CD8-positive, alpha-beta T cell (primary cell): ENCODE measurements at places on chromosomes 6 and 20.

DNA sequence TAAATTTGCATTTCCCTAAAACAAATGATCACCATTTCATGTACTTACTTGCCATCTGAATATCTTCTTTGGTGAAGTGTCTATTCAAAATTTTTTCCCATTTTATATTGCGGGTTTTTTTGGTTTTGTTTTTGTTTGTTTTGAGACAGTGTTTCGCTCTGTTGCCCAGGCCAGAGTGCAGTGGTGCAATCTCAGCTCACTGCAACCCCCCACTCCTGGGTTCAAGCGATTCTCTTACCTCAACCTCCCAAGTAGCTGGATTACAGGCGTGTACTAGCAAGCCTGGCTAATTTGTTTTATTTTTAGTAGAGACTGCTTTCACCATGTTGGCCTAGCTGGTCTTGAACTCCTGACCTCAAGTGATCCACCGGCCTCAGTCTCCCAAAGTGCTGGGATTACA lies 9.1 kb upstream of the REPS1 start:
- DNase-seq, result no peak

DNA sequence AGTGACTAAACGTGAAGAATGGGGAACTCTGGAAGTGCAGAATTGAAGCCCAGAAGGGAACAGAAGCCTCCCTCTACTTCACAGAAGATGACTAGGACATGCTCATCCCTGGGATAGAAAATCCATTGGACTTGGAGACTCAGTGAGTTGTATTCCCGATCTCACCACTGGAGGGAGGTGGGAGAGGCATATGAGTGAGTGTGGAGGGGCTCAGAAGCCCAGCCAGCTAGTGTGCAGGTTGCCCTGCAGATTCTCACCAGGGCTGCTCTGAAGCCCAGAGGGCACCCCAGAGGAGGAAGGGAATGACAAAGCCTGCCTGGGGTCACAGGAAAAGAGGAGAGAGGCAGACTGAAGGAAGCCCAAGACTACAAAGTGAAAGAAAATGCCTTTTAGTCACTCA lies 42.1 kb upstream of the HLA-E start:
- DNase-seq, result no peak

GRCh38 chr6:35511562-35511941 lies 1.1 kb downstream of the TULP1 start:
- no peak for DNase-seq

- no peak for DNase-seq
Measured at GRCh38 chr6:7062451-7063162, 45.2 kb upstream of the RREB1 start.

DNA sequence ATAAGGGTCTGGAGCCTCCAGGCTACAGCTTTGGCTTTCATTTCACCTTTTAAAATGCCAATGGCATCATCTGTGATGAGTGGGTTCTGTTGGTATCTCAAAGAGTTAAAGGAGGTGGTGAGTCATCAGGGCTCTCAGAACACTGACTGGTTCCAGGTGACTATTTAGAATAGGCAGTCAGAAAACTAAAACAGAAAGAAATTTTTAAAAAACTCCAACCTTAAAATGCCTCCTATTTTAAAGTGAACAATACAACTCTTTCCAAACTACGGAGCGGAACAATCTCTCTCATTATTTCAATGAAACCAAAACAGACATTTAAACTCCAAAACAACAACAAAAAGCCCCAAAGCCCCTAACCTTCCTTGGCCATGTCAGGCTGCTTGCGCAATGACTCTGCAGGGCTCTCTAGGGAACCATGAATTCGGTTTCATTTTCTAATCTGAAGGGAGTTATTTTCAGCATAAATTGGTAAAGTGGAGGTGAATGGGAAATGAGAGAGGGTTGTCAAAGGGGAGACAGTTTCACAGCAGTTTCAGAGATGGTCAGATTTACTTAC lies 194.9 kb downstream of the KIF6 start:
- no peak for DNase-seq

DNA sequence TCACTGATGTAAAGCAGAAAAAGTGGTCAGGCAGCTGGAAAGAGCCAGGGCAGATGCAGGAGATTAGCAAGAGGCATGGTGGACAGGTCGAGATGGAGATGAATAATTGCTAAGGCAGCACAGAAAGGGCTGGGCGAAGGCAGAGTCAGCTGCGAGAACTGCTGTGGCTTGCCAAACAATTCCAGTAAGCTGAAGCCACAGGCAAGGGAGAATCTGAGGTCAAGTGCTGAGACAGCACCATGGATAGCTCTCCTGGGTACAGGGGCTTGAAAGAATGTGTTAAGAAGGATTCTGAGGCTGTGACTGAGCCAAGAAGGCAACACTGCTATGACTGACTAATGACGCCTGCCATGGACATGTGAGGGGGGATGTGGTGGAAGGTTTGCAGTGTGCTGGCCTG lies 220.8 kb upstream of the FOXA2 start:
- DNase-seq, result no peak

DNA sequence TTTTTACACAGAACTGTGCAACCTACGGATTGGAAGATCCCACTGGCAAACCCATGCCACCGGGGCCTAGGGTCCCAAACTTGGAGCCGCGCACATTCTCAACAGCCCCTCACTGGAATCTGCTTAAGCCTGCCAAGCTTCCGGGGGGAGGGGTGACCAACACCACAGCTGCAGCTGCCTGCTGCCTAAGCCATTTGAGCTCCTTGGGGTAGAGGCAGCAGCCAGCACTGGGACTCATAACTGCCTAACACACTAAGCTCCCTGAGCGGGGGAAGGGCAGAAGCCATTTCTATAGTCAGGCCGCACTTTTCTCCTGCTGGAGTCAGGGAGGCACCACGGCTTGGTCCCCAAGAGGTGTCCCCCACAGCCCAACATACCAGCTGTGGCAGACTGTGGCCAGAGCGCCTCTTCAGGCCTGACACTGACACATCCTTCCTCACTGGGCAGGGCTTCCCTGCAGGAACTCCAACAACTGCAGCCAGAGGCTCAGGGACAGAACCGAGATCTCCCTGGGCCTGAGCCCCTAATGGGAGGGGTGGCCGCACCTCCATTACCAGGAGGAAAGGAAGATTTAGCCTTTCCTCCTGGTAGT lies 270.3 kb upstream of the ECI2 start:
- no peak for DNase-seq

DNA sequence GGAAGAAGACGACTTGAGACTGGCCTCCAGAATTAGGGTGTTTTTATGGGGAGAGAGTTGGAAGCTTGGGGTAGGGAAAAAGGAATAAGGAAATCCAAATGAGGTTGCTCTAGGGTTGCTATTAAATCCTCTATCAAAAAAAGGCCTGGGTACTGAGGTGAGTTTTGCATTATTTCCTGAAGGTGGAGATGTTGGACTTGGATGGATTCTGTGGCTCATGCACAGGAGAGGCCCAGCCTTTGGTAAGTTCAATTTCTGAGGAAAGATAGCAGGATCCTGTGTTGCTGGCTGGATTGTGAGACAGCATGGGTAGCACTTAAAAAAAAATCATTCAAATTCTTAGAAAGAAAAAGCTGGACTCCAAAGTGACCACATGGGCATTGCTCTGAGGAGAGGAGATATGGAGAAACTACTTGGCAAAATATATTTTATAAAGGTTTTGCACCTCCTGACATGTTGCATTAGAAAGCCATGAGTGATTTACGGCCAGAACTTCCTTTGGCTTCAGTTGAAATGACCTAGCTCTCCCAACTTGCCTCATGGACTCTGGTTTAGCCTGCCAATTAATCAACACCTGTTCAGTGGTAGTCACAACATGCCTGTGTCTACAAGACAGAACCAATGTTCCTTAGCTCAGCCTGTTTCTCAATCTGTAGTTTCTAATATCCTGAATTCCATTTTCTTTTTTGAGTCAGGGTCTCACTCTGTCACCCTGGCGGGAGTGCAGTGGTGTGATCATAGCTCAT lies 152.1 kb upstream of the RALGAPA2 start:
- no peak for DNase-seq
